ENCODE measurements at places on chromosomes 2 and 18. TPM values are rescaled to one million over a fixed set of nuclear protein-coding genes. Genes with fewer than 3 reads are reported as not detected.

GRCh38 chr2:107529146-107529545 lies 297.5 kb upstream of the RGPD4 start:
- no peak for DNase-seq

- no peak for DNase-seq
Observed at GRCh38 chr18:5175378-5175777, 21.7 kb downstream of the AKAIN1 start.

DNA sequence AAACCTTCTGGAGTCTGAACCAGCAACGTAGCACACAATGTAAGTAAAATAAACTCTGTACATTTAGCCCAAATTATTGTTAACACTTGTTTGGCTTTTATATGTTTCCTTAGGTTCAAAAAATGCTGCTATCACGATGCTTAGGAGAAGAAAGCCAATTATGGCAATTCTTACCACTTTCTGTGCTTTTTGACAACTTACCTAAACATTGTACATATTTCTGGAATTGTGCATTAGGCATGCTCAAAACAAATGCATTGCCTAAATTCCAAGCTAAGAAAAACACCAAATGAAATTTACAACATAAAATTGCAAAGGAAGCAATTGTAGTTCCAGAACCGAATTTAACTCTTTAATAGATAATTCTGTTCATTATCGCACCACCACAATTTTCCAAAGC lies 585.6 kb upstream of the DSEL start:
- DNase-seq: no peak

- no peak for DNase-seq
Observed at GRCh38 chr2:166632616-166633015, 138.6 kb upstream of the SCN7A start.

Gene CPO
- total RNA-seq: not detected

- no peak for DNase-seq
Observed at GRCh38 chr2:203875471-203875870, 7.9 kb downstream of the CTLA4 start.

DNA sequence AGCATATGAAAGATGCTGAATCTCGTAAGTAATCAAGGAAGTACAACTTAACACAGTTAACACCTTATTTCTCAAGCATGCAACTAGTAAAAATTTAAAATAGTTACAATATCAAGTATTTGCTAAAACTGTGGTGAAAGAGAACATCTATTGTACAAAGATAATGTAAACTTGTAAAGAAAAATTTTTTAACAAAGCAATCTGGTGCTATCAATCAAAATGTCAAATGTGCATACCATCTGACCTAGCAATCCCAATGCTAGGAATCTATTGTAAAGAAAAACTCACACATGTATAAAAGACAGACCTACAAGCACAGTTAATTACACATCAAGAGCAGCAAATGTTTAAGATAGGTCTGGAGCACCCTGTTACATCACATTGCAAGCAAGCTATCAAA lies 90.1 kb downstream of the SLC66A3 start:
- no peak for DNase-seq

DNA sequence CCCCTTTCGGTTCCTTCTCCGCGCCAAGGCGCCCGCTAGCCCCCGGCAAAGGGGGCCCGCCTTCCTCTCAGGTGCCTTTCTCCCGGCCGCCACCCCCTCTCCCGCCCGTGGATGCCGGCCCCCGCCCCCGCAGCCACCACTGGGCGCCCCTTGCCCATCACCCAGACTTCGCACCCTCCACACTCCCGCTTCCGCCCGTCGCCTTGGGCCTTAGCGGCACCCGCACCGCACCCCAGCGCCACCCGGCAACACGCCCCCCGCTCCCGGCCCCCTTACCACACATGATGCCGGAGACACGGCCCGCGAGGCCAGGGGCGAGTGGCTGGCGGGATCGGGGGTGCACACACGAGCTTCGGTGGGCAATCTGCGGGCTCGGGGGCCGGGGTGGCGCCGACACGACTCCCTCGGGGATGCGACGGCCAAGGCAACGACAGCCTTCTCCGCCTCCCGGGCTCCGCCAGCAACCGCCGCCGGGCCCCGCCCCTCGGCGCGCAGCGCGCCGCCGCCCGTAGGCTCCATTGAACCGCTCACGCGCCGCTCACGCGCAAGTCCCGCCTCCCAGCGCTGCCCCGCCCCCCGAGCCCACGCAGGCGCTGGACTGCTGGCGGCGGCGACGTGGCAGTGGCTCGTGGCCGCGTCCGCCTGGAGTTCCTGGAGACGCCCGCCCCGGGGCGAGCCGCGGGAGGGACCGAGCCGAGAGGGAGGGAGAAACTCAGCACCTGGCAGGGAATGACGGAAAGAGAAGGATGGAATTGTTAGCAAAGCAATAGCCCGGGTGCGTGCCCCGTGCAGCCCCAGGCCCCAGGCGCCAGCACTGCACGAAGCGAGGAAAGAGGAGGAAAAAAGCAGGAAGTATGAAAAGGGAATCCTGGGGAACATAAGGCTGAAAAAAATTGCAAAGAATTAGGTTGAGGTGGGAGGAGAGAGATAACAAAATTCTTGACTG lies at the start of gene GFPT1:
TSS of gene GFPT1 (minus strand) at position 439 of the 946 bp plus-strand sequence. CDS start at position 283, 156 bp downstream.
- DNase-seq: peak; percentile 97

Gene DSG4
- not detected for total RNA-seq

DNA sequence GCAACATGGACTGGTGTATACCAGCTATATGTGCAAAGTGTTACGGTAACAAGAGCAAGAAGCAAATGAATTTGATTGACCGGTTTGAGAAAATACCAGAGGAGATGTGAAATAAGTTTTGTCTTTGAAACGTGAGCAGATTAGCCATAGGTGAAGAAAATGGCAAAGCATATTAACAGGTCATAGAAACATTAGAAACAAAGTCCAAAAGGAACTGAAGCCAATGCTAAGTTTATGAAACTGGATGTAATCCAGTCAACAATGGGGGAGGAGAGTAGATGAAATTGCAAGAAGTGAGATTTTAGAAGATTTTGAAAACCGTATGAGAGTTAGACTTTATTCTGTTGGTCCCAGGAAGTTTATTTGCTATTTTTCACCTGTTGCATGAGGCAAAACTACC lies 1315.4 kb upstream of the CHAC2 start:
- DNase-seq: no peak

GRCh38 chr18:65587491-65587890 lies 163.3 kb upstream of the CDH7 start:
- no peak for DNase-seq

DNA sequence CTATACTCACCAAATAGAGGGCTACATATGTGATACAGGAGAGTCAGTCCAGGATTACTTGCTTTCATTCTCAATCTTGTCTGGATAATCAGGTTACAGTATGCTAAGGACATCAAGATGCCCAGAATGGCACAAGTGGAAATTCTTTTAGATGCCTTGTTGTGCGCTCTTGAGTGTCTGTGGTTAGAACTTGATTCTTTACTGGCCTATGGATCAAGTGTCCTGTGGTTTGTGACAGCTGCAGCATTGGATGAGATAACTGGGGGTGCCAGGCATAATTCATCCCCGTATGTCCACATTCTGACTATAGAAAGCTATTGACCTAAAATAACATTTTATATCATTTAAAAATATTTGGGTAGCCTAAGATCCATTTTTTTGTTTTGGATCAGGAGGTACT lies 40.1 kb downstream of the CDC42EP3 start:
- DNase-seq: no peak

DNA sequence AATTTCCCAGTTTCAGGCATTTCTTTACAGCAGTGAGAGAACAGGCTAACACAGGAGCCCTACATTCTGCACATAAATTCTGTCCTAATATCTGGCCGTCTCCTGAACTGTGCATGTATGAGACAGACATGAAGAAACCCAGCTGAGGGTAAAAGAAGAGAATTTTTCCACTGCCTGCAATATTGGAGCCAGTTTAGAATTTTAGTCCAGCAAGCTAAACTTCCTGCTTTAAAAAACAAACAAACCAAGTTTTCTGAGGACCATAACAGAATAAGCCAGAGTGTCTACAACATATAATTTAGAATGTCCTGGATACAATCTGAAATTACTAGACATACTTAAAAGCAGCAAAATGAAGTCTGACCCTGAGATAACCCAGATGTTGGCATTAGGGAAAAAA lies 215.1 kb upstream of the KLHL29 start:
- DNase-seq: no peak

Gene HOXD10
- total RNA-seq: 0.16 TPM

GRCh38 chr2:54634564-54635511 lies 88.6 kb upstream of the EML6 start:
- DNase-seq: peak; percentile 85

DNA sequence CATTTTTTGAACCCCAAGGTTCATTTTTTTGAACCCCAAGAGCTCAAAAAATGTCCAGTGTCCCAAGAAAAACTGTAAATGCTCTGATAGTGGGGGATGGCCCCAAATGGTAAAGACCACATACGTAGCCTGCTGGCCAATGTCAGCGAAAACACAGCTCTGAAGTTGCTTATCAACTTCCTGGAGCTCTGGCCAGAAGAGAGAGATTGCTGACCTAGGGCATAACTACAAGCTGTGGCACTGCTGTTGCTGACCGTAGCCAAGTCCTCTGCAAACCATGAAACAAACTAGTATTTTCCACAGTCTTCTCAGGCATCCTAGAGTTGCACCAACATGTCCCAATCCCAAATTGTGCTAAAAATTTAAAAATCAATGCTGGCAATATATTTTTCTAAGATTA lies 50.9 kb downstream of the REEP1 start:
- no peak for DNase-seq

GRCh38 chr2:207082619-207083018 lies 83.1 kb downstream of the KLF7 start:
- no peak for DNase-seq

DNA sequence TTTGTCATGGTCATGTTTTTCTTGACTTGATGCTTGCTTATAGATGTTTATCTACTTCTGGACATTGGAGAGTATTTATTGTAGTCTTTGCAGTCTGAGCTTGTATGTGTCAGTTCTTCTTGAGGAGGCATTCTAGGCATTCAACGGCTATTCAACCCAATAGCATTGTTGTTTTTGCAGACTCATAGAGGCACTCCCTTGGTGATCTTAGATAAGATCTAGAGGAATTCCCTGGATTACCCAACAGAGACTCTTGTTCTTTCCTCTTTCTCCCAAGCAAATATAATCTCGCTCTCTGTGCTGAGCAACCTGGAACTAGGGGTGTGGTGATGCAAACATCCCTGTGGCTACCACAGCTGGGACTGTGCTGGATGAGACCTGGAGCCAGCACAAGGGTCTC lies 40.4 kb downstream of the SYT4 start:
- no peak for DNase-seq

- no peak for DNase-seq
Observed at GRCh38 chr2:222115296-222115695, 183.5 kb downstream of the PAX3 start.

GRCh38 chr2:163044114-163044513 lies 205.5 kb upstream of the KCNH7 start:
- DNase-seq: no peak

DNA sequence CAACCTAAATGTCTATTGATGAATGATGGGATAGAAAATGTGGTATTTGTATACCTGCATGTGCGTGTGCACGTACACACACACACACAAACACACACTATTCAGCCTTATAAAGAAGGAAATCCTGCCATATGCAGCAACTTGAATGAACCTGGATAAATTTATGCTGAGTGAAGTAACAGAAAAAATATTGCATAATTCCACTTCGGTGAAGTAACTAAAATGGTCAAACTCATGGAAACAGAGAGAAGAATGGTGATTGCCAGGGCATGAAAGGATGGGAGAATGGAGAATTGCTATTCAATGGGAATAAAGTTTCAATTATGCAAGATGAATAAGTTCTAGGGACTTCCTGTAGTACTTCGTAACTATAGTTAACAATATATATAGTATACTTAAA lies 95.5 kb upstream of the SCN1A start:
- no peak for DNase-seq

DNA sequence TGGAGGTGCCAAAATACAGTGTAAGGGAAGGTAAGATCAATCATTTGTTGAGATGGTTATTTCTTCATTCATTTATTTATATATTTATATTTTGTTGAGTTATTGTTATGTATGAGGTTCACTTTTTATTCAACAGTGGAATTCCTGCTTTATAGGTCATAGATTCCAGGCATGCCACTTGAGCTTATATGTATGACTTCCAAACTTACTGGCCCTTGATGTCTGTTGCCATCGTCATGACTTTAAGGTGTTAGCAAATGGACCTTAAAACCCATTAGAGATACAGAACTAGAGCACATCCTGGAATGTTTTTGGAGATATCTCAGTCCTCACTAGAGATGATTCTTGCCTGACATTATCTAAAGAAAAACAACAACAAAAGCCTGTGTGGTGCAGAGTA lies 25.9 kb downstream of the CCDC85A start:
- no peak for DNase-seq

DNA sequence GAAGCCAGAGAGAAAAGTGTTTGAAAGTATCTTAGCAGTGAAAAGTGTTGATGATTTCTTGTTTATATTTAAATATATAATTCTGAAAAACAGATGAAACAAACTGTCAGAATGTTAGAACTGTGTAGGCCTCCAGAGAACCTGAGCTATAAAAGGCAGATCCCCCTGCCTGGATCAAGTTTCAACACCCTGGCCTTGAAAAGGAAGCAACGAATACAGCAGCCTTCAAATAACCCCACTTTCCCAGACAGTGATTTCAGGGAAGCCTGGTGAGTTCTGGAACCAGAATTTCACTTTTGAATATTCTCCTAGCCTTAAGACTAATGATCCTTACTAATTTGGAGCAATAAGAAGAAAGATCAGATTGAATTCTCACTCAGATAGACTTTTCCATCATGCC lies 13.3 kb upstream of the TRIM43 start:
- no peak for DNase-seq

GRCh38 chr2:18473241-18474181 lies 86.9 kb downstream of the RDH14 start:
- no peak for DNase-seq

Gene KLHL41
- 90.5 TPM for total RNA-seq

GRCh38 chr2:143264851-143265250 lies 135.6 kb downstream of the ARHGAP15 start:
- DNase-seq: no peak
